ENCODE measurements at places on chromosomes 3 and 15. TPM values are rescaled to one million over a fixed set of nuclear protein-coding genes. Genes with fewer than 3 reads are reported as not detected.

ASB14 gene
- not detected for total RNA-seq

CP gene
- 0.17 TPM for total RNA-seq

LXN gene
- total RNA-seq, result 75.5 TPM

CYP19A1 gene
- not detected for total RNA-seq

EOMES gene
- total RNA-seq, result not detected

APH1B gene
- total RNA-seq, result 10.6 TPM

TNFAIP8L3 gene
- 2.1 TPM for total RNA-seq

AP4E1 gene
- total RNA-seq, result 5.9 TPM

SLCO2A1 gene
- 3.0 TPM for total RNA-seq

ACP3 gene
- total RNA-seq, result 4.7 TPM

TUSC7 gene
- total RNA-seq, result not detected

WDR82 gene
- 40.9 TPM for total RNA-seq

SLC22A13 gene
- not detected for total RNA-seq

SLC28A2 gene
- total RNA-seq, result not detected

CMTM8 gene
- 1.5 TPM for total RNA-seq

CSPG4 gene
- total RNA-seq, result 72.4 TPM

XXYLT1 gene
- 15.5 TPM for total RNA-seq

TTC23 gene
- total RNA-seq, result 15.8 TPM

CHAC1 gene
- 79.5 TPM for total RNA-seq

NANOGP8 gene
- not detected for total RNA-seq

ISLR gene
- 16.1 TPM for total RNA-seq

SCAANT1 gene
- total RNA-seq, result not detected

CGNL1 gene
- total RNA-seq, result under 0.01 TPM

DHX30 gene
- 55.0 TPM for total RNA-seq

C3orf85 gene
- not detected for total RNA-seq

TRH gene
- total RNA-seq, result not detected

MEIS2 gene
- total RNA-seq, result 25.4 TPM

CLDN16 gene
- not detected for total RNA-seq

TMEM40 gene
- total RNA-seq, result not detected

MED12L gene
- 0.17 TPM for total RNA-seq

CLRN1 gene
- total RNA-seq, result not detected

GADL1 gene
- total RNA-seq, result not detected

GPR176 gene
- total RNA-seq, result 80.7 TPM

LNP1 gene
- total RNA-seq, result 3.2 TPM

FEZF2 gene
- total RNA-seq, result not detected

IGSF11 gene
- not detected for total RNA-seq

APOD gene
- total RNA-seq, result 1.0 TPM

GATM gene
- 0.15 TPM for total RNA-seq

RARRES1 gene
- 36.8 TPM for total RNA-seq

FOXB1 gene
- total RNA-seq, result not detected

MEX3B gene
- 7.9 TPM for total RNA-seq

POPDC2 gene
- total RNA-seq, result not detected

C3orf22 gene
- total RNA-seq, result not detected

SLC28A1 gene
- total RNA-seq, result not detected

ITIH4 gene
- total RNA-seq, result 0.45 TPM

CLDN18 gene
- not detected for total RNA-seq
